Fibroblast of lung (primary cell): ENCODE measurements at places on chromosomes 16 and 17. TPM values are rescaled to one million over a fixed set of nuclear protein-coding genes. Genes with fewer than 3 reads are reported as not detected.
A peak's percentile ranks its signal among the peaks of the same experiment; 100 is the strongest.

DNA sequence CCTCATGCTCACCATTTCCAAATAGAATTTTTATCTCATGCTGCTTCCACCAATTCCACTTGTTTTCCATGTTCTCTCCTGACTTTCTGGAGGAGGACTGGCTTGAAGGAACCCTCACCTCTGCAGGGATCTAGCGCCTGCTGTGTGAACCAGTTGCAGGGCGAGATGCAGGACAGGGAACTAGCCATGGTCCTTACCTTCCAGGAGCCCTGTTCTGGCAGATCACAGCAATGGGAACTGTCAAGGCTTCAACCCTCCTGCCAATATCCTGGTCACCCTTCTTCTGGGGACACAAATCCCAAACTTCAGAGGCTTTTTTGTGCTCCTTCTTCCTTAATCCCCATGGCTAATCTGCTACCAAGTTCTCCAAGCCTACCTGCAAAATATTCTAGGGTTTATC, 60.4 kb upstream of the MMP2 start:
- DNase-seq = peak; percentile 2
- no peak overlapping the region for H3K27ac ChIP-seq

- no peak overlapping the region for H3K27ac ChIP-seq
- peaks cover 11% of the 10 kb centered on the region for H3K36me3 ChIP-seq
- peak; percentile 83 for DNase-seq
- H3K4me1 ChIP-seq = no peaks in the 10 kb centered on the region
- H3K4me3 ChIP-seq = no peak overlapping the region
Measured at GRCh38 chr16:200388-200787, 20.1 kb downstream of the HBQ1 start.

The CENPT gene
- total RNA-seq = 15.4 and 23.1 TPM in 2 replicates

The TBC1D3D gene
- 0.77 TPM in 1 of 2 replicates, not detected in the other for total RNA-seq

The TOM1L1 gene
- 23.1 and 34.7 TPM in 2 replicates for total RNA-seq
